ENCODE measurements at places on chromosomes 7 and 10.

DNA sequence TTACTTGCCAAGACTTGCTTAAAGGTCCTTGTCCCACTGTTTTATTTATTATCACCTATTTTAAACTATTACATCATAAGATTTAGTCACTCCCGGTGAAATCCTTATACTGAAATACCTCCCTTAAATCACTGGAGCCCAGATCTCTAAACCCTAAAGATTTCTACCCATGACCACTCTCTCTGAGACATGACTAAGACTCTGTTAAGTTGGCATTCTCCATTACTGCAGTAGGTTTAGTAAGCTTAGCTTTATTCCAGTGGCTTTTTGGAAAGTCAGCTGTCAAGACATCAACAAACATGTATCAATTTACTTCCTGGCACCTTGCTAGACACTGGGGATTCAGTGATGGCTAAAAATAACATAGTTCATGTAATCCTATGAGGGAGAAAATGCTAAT lies 874.2 kb downstream of the KCNMA1 start:
- no peak overlapping the region for H3K4me3 ChIP-seq
- H3K36me3 ChIP-seq, result no peaks in the 10 kb centered on the region
- no peak for DNase-seq
- H3K27me3 ChIP-seq, result no peaks in the 10 kb centered on the region

DNA sequence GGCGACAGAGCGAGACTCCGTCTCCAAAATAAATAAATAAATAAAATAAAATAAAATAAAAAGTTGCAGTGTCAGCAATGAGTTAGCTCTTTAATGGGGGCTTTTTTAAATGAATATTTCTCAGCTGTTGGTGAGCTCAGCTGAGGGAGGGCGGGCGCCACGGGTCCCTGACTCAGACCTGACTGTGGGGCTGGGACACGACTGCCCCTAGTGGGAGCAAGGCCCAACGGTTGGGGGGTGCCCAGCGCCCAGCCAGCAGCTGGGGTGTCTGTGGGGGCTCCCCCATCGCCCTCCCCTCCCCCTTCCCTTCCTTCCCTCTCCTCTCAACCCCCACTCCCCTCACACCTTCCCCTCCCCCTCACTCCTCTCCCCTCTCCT lies 46.6 kb downstream of the PWWP2B start:
- H3K27ac ChIP-seq, result no peak overlapping the region
- DNase-seq, result no peak
- H3K4me1 ChIP-seq, result peaks cover 17% of the 10 kb centered on the region
- no peaks in the 10 kb centered on the region for H3K27me3 ChIP-seq

GRCh38 chr10:109861081-109861480 lies 62.2 kb downstream of the XPNPEP1 start:
- no peaks in the 10 kb centered on the region for H3K36me3 ChIP-seq
- H3K4me3 ChIP-seq, result no peak overlapping the region
- DNase-seq, result no peak
- no peaks in the 10 kb centered on the region for H3K4me1 ChIP-seq
- H3K27me3 ChIP-seq, result no peaks in the 10 kb centered on the region
- H3K27ac ChIP-seq, result no peak overlapping the region

DNA sequence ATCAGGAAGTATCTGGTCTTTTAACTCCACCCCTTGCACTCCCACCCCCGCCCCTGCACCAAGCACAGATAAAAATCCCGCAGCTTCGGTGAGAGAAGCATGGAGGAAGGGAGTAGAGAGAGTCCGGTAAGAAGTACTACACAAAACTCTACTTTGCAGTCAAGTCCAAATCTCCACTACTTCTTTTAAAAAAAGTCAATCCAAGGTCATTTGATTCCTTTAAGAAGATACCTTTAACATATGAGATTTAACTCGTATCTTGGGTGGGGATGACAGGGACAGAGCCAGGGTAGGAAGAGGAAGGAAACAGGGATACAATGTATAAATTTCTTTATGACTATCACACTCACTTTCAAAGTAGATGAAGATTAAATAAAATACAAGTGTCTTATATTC lies 132.1 kb downstream of the NRBF2 start:
- H3K4me3 ChIP-seq, result peak overlapping the region; percentile 27
- peak; percentile 62 for DNase-seq
- peaks cover 24% of the 10 kb centered on the region for H3K4me1 ChIP-seq
- H3K36me3 ChIP-seq, result no peaks in the 10 kb centered on the region

DNA sequence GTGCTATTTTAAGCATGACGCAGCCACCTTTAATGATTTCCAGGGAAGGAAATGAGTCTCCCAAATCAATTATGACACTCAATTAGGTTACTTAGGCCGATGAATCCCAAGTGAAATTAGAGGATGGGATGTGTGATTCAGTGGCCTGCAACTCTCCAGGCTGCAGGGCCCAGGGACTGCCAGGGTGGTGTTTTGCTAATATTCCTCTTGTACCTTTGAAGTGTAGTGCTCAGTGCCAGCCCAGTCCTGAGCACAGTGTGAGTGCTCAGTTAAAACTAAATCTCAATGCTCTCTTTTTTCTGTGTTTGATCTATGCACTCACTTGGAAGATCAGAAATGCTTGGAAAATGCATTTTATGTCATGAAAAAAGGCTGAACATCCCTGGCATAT lies 51.6 kb downstream of the SEM1 start:
- no peak overlapping the region for H3K27ac ChIP-seq
- H3K36me3 ChIP-seq, result no peaks in the 10 kb centered on the region
- no peaks in the 10 kb centered on the region for H3K4me1 ChIP-seq
- no peak overlapping the region for H3K4me3 ChIP-seq
- H3K27me3 ChIP-seq, result no peaks in the 10 kb centered on the region

DNA sequence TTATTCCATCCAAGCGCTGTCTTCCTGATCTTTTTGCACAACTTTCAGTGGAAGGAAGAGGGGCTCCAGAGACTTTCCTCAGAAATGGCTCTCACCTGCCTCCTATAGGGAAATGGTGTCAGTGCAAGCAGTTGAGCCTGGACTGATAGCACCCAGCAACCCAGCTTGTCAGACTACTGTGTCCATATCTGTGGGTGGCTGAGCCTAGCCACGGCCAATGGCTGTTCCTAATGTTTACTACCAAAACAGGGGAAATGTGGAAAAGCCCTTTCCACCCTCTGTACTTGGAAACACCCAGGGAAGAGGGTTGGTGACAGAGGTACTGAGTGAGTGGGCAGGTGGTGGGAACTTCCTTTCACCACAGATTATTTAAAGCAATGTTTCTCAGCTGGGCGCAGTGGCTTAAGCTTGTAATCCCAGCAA lies 4.3 kb upstream of the YKT6 start:
- no peak overlapping the region for H3K27ac ChIP-seq
- H3K36me3 ChIP-seq, result no peaks in the 10 kb centered on the region
- H3K27me3 ChIP-seq, result no peaks in the 10 kb centered on the region

GRCh38 chr7:50584793-50585408 lies 19.7 kb upstream of the DDC start:
- DNase-seq, result no peak
- H3K27ac ChIP-seq, result no peak overlapping the region
- no peak overlapping the region for H3K4me3 ChIP-seq
- no peaks in the 10 kb centered on the region for H3K36me3 ChIP-seq
- no peaks in the 10 kb centered on the region for H3K4me1 ChIP-seq
- H3K27me3 ChIP-seq, result no peaks in the 10 kb centered on the region

GRCh38 chr10:79165070-79165778 lies 96.5 kb downstream of the ZMIZ1 start:
- H3K4me3 ChIP-seq, result no peak overlapping the region
- peaks cover 33% of the 10 kb centered on the region for H3K4me1 ChIP-seq
- H3K27me3 ChIP-seq, result no peaks in the 10 kb centered on the region
- DNase-seq, result no peak

DNA sequence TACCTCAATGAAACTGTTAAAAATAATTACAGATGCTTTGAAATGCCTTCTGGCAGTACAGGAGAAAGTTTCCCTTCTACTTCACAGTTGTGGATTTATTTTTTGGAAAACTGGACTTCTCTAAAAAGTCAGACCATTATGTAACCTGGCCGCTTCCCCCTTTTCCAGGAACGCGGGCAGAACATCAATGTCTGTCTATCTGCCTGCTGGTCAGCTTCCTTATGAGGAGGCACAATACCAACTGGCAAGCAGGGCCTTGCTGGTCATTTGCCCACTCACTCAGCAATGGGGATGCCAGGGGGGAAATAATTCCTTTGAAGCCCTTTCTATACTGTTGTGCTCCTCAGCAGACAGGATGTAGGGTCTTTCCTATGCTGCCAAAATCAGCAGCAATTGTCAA lies 22.5 kb upstream of the ADRB1 start:
- DNase-seq, result no peak
- no peak overlapping the region for H3K27ac ChIP-seq
- no peak overlapping the region for H3K4me3 ChIP-seq
- H3K4me1 ChIP-seq, result no peaks in the 10 kb centered on the region
- no peaks in the 10 kb centered on the region for H3K36me3 ChIP-seq
- no peaks in the 10 kb centered on the region for H3K27me3 ChIP-seq

- no peaks in the 10 kb centered on the region for H3K36me3 ChIP-seq
- H3K27ac ChIP-seq, result no peak overlapping the region
- H3K4me3 ChIP-seq, result no peak overlapping the region
- no peaks in the 10 kb centered on the region for H3K27me3 ChIP-seq
- no peaks in the 10 kb centered on the region for H3K4me1 ChIP-seq
Observed at GRCh38 chr10:67306588-67307205, 380.9 kb downstream of the LRRTM3 start.

DNA sequence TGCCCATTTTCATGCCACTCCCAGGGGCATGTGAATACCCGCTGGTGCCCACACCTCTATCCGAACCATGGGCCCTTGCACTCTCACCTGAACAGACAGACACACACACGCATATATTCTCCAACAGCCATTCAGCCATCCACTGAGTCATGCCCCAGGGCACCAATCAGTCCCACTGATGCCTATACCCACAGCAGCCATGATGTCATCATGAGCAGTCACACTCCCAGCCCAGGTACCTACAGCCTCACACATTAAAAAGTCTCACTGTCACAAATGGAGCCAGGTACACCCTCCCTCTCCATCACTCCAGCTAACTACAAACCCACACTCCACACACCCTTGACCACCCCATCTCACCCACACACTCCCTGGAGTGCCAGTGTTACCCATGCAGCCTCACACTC lies 12.2 kb downstream of the VSIR start:
- no peaks in the 10 kb centered on the region for H3K36me3 ChIP-seq
- DNase-seq, result no peak

DNA sequence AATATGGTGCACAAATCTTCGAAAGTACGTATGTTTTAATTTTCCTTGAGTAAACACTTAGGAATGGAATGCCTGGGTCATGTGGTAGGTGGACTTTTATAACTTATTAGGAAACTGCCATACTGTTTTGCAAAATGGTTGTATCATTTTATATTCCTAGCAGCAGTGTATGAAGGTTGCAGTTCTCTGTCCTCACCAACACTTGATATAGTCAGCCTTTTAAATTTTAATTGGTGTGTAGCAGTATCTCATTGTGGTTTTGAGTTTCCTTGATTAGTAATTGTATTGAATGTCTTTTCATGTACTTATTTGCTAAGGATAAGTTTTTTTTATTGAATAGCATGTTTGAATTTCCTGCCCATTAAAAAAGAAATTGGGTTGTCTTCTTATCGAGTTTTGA lies 926 bp upstream of the PCBD1 start:
- no peaks in the 10 kb centered on the region for H3K36me3 ChIP-seq
- DNase-seq, result no peak
- no peaks in the 10 kb centered on the region for H3K27me3 ChIP-seq
- no peak overlapping the region for H3K27ac ChIP-seq
- no peak overlapping the region for H3K4me3 ChIP-seq

GRCh38 chr10:33831591-33831990 lies 497.1 kb upstream of the NRP1 start:
- no peaks in the 10 kb centered on the region for H3K36me3 ChIP-seq
- H3K4me1 ChIP-seq, result peaks cover 7% of the 10 kb centered on the region
- no peak for DNase-seq

DNA sequence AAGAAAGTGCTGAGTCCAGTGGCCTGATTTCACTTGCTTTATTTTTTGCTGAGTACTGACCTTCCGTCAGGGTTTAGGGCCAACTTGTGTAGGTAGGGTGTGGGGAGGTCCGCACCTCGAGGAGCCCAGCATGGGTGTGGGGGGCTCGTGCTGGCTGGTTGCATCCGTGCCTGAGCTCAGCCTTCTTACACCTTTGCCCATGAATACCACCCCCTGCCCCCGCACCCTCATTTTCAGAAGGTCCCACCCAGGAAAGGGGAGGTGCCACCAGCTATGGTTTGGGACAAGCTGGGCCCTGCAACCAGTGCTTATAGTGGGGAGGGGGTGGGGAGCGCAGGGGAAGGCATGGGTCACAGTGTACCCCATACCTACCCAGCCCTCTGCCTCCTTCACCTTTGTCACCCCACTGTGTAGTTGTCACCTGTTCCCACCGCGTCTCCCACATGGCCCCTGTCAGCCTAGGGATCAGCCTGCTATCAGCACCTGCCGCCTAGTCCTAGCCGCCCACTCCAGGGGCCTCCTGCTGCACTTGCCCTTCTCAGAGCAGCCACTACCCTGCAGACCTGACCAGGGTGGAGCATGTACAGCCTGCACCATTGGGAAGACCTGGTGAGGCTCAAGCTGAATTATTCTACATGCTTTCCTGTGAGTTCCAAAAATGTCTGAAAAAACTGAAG lies 146.2 kb upstream of the RET start:
- no peak overlapping the region for H3K27ac ChIP-seq
- no peaks in the 10 kb centered on the region for H3K4me1 ChIP-seq
- DNase-seq, result no peak
- H3K27me3 ChIP-seq, result no peaks in the 10 kb centered on the region

DNA sequence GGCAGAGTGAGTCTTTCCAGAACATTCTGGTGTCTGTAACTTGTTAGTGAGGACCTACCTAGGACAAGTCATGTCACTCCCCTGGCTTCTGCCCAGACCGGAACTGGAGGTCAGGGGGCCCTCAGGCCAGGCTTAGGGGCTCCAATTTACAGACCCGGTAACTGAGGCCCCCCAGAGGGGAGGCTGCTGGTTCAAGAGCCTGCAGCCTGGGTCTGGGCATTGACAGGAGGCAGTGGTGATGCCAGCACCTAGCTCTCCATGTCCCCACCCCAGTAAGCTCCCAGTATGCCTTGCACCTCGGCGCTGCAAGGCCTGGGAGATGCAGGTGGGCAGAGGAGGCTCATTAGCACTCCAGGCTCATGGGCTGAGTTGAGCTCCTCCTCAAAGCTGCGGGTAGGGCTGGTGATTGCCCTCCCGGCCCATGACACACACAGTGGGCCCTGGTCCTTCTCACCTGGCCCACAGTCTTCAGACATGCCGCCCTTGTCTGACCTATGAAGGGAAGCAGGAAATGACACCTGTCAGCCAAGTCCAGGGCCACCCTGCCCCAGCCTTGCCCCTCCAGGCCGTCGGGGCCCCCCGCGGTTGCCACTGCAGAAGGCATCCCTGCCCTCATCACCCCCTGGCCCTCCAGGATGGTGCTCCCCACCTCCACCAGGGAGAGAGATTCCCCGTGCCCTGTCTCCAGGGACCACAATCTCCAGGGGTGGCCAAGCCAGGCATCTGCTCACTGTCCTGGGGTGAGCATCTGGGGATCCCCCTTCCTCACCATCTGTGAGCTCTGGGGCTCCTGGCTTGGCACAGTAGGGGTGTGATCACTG lies 88.3 kb upstream of the TMEM248 start:
- no peak for DNase-seq
- no peaks in the 10 kb centered on the region for H3K4me1 ChIP-seq
- H3K27me3 ChIP-seq, result no peaks in the 10 kb centered on the region
- no peak overlapping the region for H3K4me3 ChIP-seq

- peaks cover 27% of the 10 kb centered on the region for H3K4me1 ChIP-seq
- no peaks in the 10 kb centered on the region for H3K27me3 ChIP-seq
- H3K36me3 ChIP-seq, result no peaks in the 10 kb centered on the region
- H3K27ac ChIP-seq, result no peak overlapping the region
- H3K4me3 ChIP-seq, result no peak overlapping the region
- DNase-seq, result no peak
Observed at GRCh38 chr7:6268023-6268900, 4.2 kb downstream of the CYTH3 start.

GRCh38 chr10:70967591-70968587 lies 79.5 kb upstream of the PCBD1 start:
- no peak for DNase-seq
- H3K27me3 ChIP-seq, result no peaks in the 10 kb centered on the region
- H3K4me3 ChIP-seq, result no peak overlapping the region
